ENCODE measurements at places on chromosomes 7 and 10.

GRCh38 chr10:74529205-74529604 is 297.2 kb upstream of the KAT6B start:
- DNase-seq = no peak

DNA sequence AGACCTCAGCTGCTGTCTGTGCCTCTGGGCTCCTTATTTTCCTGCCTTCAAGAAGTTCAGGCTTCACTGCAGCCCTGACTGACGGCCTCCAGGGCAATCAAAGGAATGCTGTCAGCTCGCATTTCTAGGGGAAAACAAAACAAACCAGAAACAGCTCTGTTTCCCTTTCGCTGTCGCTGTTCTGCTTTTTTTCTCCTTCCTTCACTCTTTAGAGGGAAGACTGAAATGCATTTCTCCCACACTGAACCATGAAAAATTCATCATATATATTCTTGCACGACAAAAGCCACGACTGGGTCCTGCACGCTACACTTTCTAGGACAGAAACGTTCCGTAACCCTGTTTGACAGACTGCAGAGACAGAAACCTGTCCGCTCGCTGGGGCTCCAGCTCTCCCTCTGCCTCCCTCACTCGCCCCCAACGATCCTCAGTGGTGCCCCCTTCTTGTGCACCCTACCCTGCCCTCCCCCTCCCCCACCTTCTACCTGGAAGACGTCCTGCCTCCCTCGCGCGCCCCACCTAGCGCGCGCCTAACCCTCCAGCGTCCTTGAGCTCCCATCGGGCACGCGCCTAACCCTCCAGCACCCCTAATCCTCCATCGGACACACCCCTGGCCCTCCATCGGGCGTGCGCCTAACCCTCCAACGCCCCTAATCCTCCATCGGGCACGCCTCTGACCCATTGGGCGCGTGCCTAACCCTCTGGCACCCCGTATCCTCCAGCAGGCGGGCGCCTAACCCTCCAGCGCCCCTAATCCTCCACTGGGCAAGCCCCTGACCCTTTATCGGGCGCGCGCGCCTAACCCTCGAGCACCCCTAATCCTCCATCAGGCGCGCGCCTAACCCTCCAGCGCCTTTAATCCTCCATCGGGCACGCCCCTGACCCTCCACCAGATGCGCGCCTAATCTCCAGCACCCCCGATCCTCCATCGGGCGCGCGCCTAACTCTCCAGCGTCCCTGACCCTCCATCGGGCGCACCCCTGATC is 37.1 kb downstream of the SVOPL start:
- DNase-seq = no peak

- DNase-seq = no peak
These were observed 434.6 kb downstream of the PAXIP1 start for GRCh38 chr7:154568346-154568745.

GRCh38 chr10:32393911-32394310 is 47.0 kb upstream of the EPC1 start:
- DNase-seq = no peak

- peak; percentile 60 for DNase-seq
These were observed 61.9 kb downstream of the MKI67 start for GRCh38 chr10:128064108-128064969.

DNA sequence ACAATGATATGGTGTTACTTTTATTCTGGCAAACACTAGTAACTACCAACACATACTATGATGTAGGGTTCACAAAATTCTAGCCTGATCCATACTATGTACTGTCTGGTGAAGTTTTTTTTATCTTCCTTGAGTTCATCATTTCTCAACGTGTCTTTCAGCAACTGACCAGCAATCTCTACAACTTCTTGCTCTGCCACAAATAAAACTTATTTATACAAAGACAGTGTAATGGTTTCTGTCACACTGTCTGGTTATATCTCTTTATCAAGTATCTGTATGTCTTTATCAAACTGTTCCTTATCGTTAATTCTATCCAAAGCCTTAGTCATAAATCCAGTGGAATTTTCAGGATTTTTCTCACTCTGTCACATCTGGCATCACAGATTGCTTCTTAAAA is 69.7 kb downstream of the CUL2 start:
- DNase-seq = no peak

GRCh38 chr7:92834507-92835260 is 1.7 kb downstream of the CDK6 start:
- DNase-seq = no peak

GRCh38 chr10:76352300-76352699 is 920.9 kb downstream of the LRMDA start:
- no peak for DNase-seq

DNA sequence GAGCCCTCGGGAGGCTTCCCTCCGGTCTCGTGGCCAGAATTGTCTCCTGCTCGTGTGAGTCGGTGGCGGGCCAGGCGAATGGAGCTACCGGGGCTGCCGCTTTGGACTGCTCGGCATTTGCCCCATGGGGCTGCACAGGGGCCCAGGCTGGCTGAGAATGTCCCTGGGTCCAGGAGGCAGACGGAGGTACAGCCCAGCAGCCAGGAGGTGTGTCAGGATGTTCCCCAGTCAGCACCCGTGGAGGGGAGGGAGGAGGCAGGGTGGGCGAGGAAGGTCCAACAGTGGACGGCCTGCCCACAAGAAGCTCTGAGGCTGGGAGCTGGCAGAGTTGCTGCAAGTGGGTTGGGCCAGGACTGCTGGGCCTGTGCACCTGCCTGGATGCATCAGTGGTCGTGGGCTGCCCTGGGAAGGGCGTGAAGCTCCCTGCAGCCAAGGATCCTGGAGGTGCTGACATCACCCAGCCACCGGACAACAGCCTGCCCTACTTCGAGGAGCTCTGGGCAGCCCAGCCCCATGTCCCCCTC is 46.4 kb downstream of the PDGFA start:
- no peak for DNase-seq

GRCh38 chr10:21521751-21522533 is 3.5 kb downstream of the SKIDA1 start:
- DNase-seq = no peak

- no peak for DNase-seq
These were observed 24.0 kb downstream of the WASL start for GRCh38 chr7:123724817-123725253.

DNA sequence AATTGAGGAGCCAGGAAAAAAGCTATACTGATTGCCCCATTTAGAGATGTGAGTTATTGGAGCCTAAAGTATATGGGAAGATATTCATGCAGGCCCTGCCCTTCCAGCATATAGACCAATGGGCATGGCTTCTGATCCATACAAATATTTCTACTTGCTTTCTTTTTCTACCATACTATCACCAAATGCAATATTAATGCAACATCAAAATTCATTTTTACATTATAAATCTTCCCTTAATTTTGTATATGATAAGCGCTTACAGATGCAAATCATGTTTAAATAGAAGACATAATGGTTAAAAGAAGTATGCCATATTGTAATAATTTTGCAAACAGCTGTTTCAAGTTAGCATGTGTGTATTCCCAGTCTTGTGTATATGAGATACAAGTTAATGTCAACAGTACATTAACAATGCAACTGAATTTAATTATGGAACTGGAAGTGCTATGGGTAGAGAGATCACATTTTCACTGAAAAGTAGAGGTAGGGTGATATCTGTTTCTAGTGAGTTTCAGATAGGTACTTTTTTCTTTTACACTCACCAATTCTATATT is 24.6 kb upstream of the WNT16 start:
- DNase-seq = no peak

Measured in T-helper 9 cell (primary cell).